ENCODE measurements at places on chromosomes 1 and 21.

DNA sequence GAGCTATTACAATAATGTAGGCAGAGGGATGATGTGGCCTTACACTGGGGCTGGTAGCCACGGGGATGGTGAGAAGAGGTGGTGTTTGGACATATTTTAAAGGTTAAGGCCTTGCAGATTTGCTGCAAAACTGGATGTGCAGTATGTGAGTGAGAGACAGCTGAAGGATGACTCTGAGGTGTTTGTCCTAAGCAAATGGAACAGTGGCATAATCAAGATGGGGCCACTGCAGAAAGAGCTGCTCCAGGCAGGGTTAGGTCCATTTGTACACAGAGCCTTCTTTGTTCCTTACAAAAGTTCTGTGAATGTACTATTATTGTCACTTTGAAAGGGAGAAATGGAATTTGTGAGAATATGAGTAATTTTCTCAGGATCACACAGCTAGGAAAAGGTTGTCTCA is 220.4 kb upstream of the ZP4 start:
- no peak for DNase-seq

DNA sequence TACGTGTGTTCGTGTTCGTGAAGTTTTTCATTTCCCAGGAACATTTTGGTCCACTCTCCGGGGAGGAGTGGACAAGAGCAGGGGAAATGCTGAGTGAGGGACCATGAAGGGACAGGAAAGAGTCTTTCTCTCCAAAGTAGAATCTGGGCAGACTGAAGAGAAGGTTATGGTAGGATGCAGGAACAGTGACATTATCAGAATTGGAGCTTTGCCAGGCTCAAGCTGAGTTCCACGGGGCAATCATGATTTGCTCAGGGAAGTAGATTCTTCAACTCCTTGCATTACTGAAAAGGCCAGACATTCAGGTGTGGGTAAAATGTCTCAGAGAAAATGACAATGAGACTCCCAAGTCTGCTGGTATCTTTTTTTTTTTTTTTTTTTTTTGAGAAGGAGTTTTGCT is 16.6 kb downstream of the ATP1A4 start:
- no peak for DNase-seq

- no peak for DNase-seq
These were observed 25.5 kb downstream of the ETNK2 start for GRCh38 chr1:204126386-204126785.

GRCh38 chr1:165287329-165287728 is 69.2 kb downstream of the LMX1A start:
- DNase-seq, result no peak

GRCh38 chr21:42724226-42724920 is 71.0 kb downstream of the PDE9A start:
- no peak for DNase-seq
